ENCODE measurements at places on chromosomes 12 and 14. TPM values are rescaled to one million over a fixed set of nuclear protein-coding genes. Genes with fewer than 3 reads are reported as not detected.

NFKBIA gene
- total RNA-seq, result 2,039 TPM

TSPAN19 gene
- not detected for total RNA-seq

GYS2 gene
- not detected for total RNA-seq

TAS2R43 gene
- 2.1 TPM for total RNA-seq

Data from natural killer cell (primary cell).